ENCODE measurements at places on chromosomes 7 and 10. TPM values are rescaled to one million over a fixed set of nuclear protein-coding genes. Genes with fewer than 3 reads are reported as not detected.

CALCR gene
- total RNA-seq, result not detected

LRRTM3 gene
- total RNA-seq, result not detected

INA gene
- total RNA-seq, result 0.09 TPM

ANKRD7 gene
- not detected for total RNA-seq

PLEKHA1 gene
- total RNA-seq, result 29.2 TPM

TMEM184A gene
- total RNA-seq, result not detected

STAMBPL1 gene
- total RNA-seq, result 54.0 TPM

OIT3 gene
- not detected for total RNA-seq

OAT gene
- 25.3 TPM for total RNA-seq

SPDYE8 gene
- not detected for total RNA-seq

LRRC4 gene
- total RNA-seq, result 0.11 TPM

ZNF273 gene
- 10.9 TPM for total RNA-seq

SUN1 gene
- 86.3 TPM for total RNA-seq

CRYGN gene
- 0.25 TPM for total RNA-seq

RELN gene
- not detected for total RNA-seq

UTF1 gene
- total RNA-seq, result not detected

SLIT1 gene
- 0.44 TPM for total RNA-seq

CHRM2 gene
- total RNA-seq, result not detected

CALML3 gene
- not detected for total RNA-seq

PNLIPRP3 gene
- total RNA-seq, result not detected

VPS37D gene
- total RNA-seq, result 0.45 TPM

ADRB1 gene
- 1.0 TPM for total RNA-seq

PAPSS2 gene
- 1.1 TPM for total RNA-seq

CYP2C8 gene
- not detected for total RNA-seq

PROSER2 gene
- total RNA-seq, result 1.0 TPM

NPVF gene
- total RNA-seq, result not detected

ATXN7L1 gene
- 15.2 TPM for total RNA-seq

NEBL gene
- not detected for total RNA-seq

CPA5 gene
- total RNA-seq, result 8.7 TPM

ZNF804B gene
- total RNA-seq, result not detected

HOXA6 gene
- total RNA-seq, result not detected

VAX1 gene
- total RNA-seq, result not detected

TACC2 gene
- total RNA-seq, result not detected

HKDC1 gene
- total RNA-seq, result 1.1 TPM

PKD2L1 gene
- not detected for total RNA-seq

GNGT1 gene
- not detected for total RNA-seq

OR2A12 gene
- total RNA-seq, result not detected
